ENCODE measurements at places on chromosomes 5 and 9. TPM values are rescaled to one million over a fixed set of nuclear protein-coding genes. Genes with fewer than 3 reads are reported as not detected.

DNA sequence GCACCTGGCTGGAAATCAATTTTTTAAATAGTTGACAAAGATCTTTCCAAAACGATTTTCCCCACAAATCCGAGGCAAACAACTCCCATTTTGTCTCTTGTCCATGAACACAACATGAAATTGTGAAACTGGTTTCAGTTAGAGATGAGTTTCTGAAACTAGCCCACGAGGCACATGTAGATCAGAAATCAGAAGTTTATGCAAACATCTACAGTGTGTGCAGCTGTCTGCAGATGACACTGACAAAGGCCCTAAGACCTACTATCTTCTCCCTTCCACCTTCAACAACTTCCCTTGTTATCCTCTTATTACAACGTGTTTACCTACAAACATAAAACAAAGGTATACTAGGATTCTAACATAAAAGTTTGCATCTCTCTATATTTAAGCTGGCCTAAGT lies 183.3 kb downstream of the DIRAS2 start:
- no peak for DNase-seq

DNA sequence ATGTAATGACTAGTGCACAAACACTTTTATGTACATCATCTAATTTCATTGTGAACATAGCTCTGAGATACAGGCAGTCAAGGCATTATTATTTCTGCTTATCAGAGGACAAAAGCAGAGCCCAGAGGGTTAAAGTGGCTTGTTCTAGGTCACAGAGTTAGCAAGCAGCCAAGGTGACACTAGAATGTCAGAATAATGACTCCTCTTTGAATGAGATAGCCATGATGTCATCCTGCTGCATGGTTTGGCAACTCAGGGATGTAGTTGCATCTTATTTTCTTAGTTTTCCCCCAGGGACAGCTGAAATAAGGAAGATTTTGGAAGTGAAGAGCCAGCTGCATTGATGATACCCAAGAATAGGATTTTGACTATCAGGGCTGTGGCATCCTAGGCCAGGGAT lies 54.4 kb downstream of the KCNV2 start:
- no peak for DNase-seq

- DNase-seq, result no peak
Observed at GRCh38 chr5:135105105-135105484, 71.1 kb upstream of the PITX1 start.

- no peak for DNase-seq
Observed at GRCh38 chr5:51495672-51496071, 112.4 kb downstream of the ISL1 start.

GRCh38 chr5:58074222-58074621 lies 385.7 kb downstream of the PLK2 start:
- no peak for DNase-seq

- DNase-seq, result no peak
Observed at GRCh38 chr5:173434270-173434669, 106.1 kb upstream of the STC2 start.

GRCh38 chr9:134325096-134325812 lies 1.0 kb upstream of the RXRA start:
- peak; percentile 85 for DNase-seq

DNA sequence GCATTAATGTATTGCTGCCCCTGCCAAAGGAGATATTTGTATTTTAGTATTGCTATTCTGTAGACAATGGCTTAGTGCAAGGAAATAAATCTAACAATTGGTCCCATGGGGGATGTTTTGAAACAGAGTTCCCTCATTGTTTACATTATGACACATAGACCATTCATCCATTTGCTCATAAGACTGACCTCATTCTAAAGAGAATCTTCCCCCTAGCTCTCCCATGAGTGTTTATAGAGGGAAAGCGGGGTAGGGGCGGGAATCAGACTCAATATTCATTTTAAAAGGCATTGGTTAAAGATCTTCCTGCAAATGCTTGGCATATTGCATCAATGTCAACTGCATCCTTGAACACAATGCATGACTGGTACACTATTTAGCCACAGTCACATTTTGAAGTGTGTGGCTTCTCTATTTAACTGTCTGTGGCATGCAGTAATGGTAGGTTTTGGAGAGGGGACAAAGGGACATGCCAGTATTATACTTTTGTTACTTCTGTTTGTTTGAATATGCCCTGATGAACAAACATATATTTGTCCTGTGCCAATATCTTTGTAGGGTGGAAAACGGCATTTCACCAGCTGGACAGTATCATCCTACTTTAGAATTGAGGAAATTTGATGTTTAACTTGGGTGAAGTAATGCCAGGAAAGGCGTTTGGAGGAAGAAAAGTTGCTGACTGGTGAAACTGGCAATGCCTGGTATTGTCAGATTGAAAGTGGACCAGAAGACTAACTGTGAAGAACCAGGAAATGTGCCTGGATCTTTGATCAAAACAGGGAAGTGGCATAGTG lies 84.1 kb upstream of the MEGF10 start:
- DNase-seq, result no peak

DNA sequence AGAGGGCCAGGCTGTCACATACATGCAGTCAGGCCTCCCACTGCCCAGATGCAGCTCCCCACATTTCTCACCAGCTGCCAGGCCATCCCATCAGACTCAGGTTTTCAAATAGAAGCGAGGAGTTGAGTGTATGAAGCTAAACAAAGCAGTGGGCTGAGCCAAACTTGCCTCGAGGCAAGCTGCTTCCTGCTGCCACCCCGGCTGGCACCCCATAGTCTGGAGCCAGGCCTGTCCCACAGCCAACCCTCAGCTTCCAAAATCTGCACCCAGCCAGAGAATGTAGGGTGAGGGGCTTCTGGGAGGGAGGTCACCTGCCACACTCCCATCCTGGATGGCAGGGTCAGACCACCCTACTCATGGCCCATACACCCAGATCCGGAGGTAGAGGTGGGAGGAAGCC lies 22.3 kb upstream of the ALDH1B1 start:
- DNase-seq, result no peak

DNA sequence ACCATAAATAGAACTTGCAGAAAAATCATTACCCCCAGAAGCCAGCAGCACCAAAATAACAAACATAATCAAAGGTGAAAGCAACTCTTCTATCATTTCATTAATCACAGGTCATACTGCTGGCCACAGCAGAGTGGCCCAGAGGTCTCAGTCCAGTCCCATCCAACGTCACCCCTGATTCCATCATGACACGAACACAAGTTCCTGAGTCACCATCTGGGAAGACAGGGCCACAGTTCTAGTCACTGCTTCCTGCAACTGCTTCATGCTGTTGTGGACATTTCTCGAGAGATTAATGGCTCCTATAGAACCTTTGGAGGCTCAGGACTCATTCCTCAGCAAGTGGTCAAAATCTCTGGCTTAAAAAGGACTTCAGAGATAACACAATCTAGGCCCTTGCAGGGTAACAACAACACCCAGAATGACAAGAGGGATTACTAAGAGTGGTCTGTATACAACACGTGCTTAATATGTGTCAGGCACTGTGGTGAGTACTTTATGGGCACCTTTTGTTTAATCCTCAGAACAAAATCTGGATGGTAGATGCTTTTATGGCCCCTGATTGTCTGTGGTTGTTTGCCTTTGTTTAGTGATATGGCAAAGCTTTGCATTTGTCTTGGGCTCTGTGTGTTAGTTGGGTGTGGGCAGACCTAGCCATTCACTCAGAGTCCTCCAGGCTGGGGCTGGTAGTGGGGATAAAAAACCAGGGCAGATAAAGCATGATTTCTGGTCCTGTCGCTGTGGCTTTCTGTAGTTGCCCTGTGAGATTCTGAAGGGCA lies 184.3 kb downstream of the DAB2IP start:
- DNase-seq, result no peak

DNA sequence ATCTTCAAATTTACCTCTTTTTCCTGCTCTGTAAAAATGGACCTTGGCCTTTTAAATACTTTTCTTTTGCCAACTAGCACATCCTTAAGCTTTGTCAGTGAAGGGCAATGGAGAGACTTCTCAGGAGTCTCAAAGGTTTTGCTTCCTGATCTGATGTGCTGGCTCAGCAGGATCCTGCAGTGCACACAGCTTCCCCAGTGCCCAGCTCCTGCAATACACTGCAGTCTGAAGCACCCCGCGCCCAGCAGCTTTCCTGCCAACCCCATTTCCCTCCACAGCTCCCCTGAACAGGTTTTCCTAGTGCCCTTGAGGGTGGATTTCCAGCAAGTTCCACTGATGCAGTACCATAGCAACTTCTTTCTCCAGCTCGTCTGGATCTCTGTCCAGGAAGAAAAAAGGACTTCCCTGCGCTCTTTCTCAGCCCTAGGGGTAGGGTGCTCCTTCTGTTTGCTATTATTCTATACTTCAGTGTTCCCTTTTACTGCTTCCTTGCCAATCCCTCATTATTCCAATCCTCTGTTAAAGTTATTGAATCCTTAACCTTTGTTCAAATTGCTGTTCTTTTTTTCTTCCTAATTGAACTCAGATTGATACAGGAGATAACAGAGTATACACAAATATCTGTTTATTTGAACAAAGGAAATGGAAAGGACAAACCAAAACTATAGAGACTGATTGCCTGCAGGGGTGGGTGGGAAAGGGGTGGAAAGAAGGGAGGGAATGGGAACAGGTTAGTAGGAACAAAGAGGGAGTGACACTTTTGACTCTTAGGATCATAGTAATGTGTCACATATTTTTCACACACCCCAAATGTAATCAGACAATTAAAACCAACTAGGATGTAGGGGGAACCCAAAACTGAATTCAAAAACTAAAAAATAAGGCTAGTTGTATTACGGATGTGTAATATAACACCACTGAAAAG lies 8.5 kb downstream of the SNAPC3 start:
- DNase-seq, result no peak

- DNase-seq, result no peak
Observed at GRCh38 chr5:56269216-56269927, 36.2 kb upstream of the ANKRD55 start.

GRCh38 chr9:9730174-9730573 lies 882.6 kb downstream of the PTPRD start:
- DNase-seq, result no peak

- DNase-seq, result no peak
Observed at GRCh38 chr9:22055090-22055489, 46.0 kb upstream of the CDKN2B start.

GRCh38 chr5:81397176-81397575 lies 3.2 kb upstream of the ACOT12 start:
- no peak for DNase-seq

- DNase-seq, result peak; percentile 65
Observed at GRCh38 chr5:56412601-56413379, 179.7 kb upstream of the ANKRD55 start.

GRCh38 chr5:104171958-104172690 lies 609.5 kb upstream of the NUDT12 start:
- DNase-seq, result no peak

- DNase-seq, result no peak
Observed at GRCh38 chr5:128274441-128274840, 190.9 kb downstream of the SLC12A2 start.

Gene CBY3
- not detected for total RNA-seq

Gene SPINK13
- total RNA-seq, result not detected

Gene IFNB1
- not detected for total RNA-seq

Gene PSAT1
- total RNA-seq, result 8.2 TPM

Gene PKD2L2
- not detected for total RNA-seq

Gene DOCK2
- 65.4 TPM for total RNA-seq

Gene SPINK6
- total RNA-seq, result not detected

Gene SNCB
- not detected for total RNA-seq

Gene TSPAN17
- 31.8 TPM for total RNA-seq

Gene TRIM36
- 3.7 TPM for total RNA-seq

All from upper lobe of right lung (tissue), 1 donor.